ENCODE measurements at places on chromosomes 6 and 20. TPM values are rescaled to one million over a fixed set of nuclear protein-coding genes. Genes with fewer than 3 reads are reported as not detected.

CGA gene
- total RNA-seq = 0.50 TPM

PCSK2 gene
- 2.1 TPM for total RNA-seq

PNLDC1 gene
- total RNA-seq = 0.24 TPM

TPD52L2 gene
- 62.1 TPM for total RNA-seq

PRICKLE4 gene
- total RNA-seq = 3.7 TPM

AHCY gene
- 77.1 TPM for total RNA-seq

CUL7 gene
- 6.7 TPM for total RNA-seq

TCF21 gene
- 10.0 TPM for total RNA-seq

FAM217A gene
- total RNA-seq = not detected

CST2 gene
- total RNA-seq = not detected

PABPC1L gene
- 3.6 TPM for total RNA-seq

DNA sequence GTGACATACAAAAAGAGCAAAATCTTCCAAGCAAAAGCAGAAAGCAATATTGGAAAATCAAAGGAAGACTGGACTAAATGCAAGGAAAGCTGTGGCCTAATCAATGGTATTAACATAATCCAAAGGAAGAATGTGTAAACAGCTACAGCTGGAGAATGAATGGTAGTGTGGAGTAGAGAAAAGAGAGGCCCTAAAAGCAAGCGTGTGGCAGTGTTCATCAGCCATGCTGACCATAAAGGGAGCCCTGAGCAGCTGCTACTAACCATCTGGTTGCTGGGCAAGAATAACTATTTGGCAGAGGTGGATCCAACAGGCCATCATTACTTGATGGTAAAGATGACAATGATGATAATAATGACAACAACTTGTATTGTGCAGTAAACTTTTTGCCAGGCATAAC lies 148.5 kb upstream of the BEND6 start:
- DNase-seq = no peak

DNA sequence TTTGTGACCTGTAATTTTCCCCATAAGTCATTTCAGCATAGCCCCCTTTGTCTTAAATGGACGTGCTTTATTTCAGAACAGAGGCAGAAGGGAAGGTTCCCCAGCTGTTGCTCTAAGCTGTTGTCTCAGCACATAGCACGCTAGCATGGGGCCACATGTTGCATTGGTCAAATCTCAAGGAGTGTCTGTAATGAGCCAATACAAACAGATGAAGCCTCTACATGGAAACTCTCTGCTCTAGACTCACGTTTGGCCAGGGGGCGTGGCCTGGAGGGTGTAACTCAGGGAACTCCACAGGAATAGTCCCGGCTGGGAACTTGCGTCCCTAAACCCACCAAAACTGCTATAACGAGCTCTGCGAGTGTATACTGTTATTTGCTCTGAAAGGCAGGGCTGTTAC lies 35.2 kb upstream of the SLC22A2 start:
- no peak for DNase-seq

DNA sequence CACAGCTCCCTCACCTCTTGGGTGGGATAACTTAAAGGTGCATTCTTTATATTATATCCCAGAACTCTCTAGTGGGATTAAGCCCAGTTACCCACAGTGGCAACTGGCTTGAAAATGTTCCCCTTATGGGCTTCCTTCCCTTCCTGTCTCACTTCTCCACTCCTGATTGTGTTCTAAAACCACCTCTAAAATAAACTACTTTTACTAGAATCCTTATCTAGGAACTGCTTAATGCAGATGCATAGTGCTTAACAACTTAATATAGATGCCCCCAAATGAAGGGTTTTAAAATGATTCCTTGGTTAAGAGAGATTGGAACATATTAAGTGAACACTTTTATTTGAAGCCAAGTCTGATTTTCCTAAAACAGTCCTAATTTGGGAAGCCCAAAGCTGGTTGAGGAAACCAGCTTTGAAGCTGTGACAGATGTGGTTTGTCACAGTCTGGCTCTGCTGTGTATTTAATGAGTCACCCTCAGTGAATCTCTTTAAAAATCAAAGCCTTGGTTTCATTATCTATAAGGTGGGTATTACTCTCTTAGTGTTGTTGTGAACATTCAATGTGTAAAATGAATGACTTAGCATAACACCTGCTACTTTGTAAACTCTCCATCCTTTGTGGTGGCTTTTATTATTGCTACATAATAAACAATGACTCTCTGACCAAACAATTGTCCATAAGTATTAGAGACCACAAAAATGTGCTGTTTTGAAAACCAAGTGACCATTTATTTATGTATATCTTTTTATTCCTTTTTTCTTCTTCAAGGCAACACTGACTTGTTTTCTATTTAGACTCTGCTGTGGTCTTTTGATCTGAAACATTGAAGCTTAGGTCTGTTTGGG lies 24.4 kb downstream of the PLCB1 start:
- no peak for DNase-seq

- DNase-seq = no peak
These were observed 2.9 kb downstream of the TAF4 start for GRCh38 chr20:62062661-62063314.

- DNase-seq = no peak
These were observed 911.0 kb upstream of the CITED2 start for GRCh38 chr6:140285471-140285870.

DNA sequence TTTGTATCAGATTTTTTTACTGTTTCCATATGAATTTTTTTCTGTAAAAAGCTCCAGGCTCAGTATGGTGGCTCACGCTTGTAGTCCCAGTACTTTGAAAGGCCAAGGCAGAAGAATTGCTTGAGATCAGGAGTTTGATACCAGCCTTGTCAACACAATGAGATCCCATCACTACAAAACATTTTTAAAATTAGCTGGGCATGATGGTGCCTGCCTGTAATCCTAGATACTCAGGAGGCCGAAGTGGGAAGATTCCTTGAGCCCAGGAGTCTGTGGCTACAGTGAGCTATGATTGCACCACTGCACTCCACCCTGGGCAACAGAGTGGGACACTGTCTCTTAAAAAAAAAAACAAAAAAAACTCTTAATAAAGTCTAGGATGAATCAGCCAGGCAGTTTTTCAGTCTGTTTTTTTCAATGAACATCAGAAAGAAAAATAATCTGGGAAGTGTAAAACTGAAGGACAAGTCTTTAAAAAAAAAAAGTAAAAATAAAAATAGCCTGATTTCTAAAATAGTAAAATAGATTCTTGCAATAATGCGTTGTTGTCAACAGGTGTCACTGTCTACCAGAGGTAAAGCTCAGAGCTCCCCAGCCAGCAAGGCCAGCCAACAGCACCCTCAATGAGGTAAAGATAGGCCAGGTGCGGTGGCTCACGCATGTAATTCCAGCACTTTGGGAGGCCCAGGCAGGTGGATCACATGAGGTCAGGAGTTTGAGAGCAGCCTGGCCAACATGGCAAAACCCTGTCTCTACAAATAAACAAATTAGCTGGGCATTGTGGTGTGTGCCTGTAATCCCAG lies 9.3 kb upstream of the ATG5 start:
- DNase-seq = peak; percentile 49

DNA sequence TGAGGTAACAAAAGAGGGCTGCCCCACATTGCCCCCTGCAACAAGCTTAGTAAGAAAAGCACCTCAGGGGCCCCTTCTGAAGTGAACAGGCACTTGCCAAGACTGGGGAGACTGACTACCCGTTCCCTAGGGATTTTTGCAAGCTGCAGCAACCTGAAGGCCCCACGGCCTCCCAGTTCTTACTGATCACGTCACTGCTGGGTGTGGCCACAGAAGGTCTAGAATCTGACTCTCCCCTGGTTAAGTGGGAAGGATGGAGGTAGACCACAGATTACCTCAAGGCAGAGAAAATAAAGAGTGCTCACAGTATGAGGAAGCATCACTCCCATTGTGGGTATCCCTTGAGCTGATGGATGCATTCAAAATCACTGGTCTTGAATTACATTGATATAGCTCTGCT lies 201.5 kb upstream of the KCNQ5 start:
- no peak for DNase-seq

- DNase-seq = no peak
These were observed 131.2 kb upstream of the FAM184A start for GRCh38 chr6:119209452-119210205.

DNA sequence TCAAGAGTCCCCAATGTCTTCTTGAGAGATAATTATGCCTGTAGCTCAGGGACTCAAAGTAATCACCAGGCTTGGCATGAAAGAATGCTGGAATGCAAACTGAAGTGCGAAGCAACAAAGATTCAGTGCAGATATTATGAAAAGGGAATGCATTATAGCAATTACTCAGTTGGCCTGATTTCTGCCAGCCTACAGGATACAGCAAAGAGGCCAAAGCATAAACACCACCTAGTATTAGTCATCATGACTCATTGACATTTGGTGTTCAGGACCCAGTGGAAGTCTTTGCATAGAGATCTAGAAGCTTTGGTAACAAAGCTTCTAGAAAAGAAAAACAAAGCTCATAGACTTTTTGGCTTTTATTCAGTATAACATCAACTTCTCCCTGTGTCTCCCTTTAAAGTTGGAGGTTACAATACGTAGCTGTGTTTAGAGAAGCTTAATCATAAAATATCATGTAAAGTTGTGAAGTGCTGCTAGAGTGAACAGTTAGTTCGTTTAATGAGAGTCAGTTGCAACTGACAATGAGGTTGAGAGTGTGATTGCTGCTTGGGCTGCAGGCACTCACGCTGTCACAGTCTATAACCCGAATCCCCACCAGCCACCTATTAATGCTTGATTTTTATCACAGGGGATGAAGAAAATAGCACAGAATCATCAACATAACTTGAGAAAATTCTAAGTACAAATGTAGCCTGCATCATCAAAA lies 932.7 kb downstream of the TFAP2A start:
- DNase-seq = no peak

GRCh38 chr6:27593861-27594260 lies 121.0 kb upstream of the ZNF184 start:
- DNase-seq = no peak

- DNase-seq = no peak
These were observed 492.4 kb upstream of the MARCKS start for GRCh38 chr6:113364766-113365165.

GRCh38 chr20:57378646-57379262 lies 12.4 kb upstream of the RBM38 start:
- no peak for DNase-seq

- DNase-seq = no peak
These were observed 109.7 kb downstream of the LRFN2 start for GRCh38 chr6:40477246-40478126.

DNA sequence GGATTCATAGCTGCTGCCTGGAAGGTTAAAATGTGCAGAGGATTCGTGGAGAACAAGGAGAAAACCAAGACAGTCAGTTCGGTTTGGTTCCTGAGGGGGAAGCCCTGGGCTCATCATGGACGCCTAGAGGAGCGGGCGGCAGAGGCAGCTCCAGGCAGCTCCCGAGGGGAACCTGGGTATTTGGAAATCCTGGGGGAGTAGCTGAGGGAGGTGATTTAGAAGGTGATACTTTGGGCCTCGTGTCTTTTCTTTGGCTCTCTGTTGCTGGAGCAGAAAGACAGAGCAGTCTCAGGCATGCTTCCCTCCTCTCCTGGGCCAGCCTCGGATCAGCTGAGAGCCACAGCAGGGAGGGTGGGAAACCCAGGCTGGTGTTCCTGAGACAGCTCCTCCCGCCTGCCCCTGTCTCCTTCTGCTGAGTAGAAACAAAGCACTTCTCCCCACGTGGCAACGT lies 139.5 kb downstream of the DLL1 start:
- DNase-seq = peak; percentile 28

- DNase-seq = no peak
These were observed 584.4 kb upstream of the CDH4 start for GRCh38 chr20:60667641-60668040.

GRCh38 chr20:60024245-60024644 lies 66.0 kb downstream of the CDH26 start:
- no peak for DNase-seq

- peak; percentile 83 for DNase-seq
These were observed 94.5 kb downstream of the HTR1B start for GRCh38 chr6:77368660-77369313.

DNA sequence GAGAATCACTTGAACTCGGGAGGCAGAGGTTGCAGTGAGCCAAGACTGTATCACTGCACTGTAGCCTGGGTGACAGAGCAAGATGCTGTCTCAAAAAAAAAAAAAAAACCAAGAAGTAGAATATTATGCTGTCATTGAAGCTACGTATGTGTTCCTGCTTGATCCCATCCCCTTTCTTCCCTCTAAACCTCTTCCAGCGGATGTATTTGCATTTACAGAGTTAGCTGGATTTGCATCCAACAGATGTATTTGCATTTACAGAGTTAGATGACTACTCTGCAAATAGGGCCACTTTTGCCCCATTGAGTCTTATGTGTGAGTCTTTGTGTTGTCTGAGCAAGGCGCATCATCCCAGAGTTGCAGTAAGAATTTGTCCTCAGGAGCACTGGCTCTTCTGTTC lies 24.9 kb upstream of the IPCEF1 start:
- no peak for DNase-seq

- no peak for DNase-seq
These were observed 73.3 kb downstream of the ADGRG6 start for GRCh38 chr6:142374965-142375733.

DNA sequence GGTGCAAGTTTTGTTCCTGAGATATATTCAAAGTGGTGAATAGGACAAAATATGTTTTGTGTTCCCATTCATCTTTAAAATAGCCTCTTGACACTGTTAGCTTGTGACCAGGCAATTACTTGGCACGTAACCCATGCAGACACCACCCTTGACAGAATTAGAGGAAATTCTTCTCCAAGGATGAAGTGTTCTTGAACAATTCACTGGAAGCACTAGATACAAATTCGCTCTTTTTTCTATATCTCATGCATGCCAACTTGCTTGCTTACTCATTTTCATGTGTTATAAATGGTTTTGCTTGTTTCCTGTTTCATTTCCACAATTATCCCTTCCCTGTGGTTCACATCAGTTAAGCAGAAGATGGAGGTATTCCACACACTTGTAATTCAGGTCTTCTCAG lies 105.2 kb upstream of the MAN1A1 start:
- no peak for DNase-seq

- DNase-seq = no peak
These were observed 216.7 kb downstream of the TTLL2 start for GRCh38 chr6:167541544-167541943.

- peak; percentile 53 for DNase-seq
These were observed 113.4 kb downstream of the PSMB1 start for GRCh38 chr6:170439366-170440361.

- no peak for DNase-seq
These were observed 353.9 kb downstream of the BCKDHB start for GRCh38 chr6:80460257-80460865.

DNA sequence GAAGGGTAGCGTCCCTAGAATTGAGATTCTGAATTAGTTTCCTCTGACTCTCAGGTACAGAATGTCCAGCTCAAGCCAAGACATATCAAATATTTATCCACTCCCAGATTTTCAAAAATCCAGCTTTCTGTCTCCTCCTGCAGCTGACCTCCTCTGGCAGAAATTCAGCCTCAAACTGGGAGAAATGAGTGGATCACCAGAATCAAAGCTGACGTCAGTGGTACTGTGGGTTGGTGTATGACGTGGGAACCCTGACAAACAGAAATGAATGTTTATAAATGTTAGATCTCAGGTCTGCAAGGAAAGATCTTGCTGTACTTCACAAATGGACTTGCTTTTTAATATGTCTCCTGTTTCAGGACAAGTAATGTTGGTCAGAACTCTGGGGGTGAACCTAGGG lies 595.0 kb downstream of the PTPRT start:
- DNase-seq = no peak

- DNase-seq = no peak
These were observed 16.6 kb downstream of the NRSN2 start for GRCh38 chr20:363319-364078.

GRCh38 chr20:62493253-62493885 lies 17.6 kb upstream of the GATA5 start:
- no peak for DNase-seq

All from right cardiac atrium (tissue), 5 donors.